GM19239 (cell line): ENCODE measurements at places on chromosomes 2 and 18.

- DNase-seq = no peak
These were observed 27.2 kb downstream of the PXDN start for GRCh38 chr2:1717113-1717512.

GRCh38 chr2:75153221-75153620 is 46.1 kb downstream of the TACR1 start:
- DNase-seq = no peak

DNA sequence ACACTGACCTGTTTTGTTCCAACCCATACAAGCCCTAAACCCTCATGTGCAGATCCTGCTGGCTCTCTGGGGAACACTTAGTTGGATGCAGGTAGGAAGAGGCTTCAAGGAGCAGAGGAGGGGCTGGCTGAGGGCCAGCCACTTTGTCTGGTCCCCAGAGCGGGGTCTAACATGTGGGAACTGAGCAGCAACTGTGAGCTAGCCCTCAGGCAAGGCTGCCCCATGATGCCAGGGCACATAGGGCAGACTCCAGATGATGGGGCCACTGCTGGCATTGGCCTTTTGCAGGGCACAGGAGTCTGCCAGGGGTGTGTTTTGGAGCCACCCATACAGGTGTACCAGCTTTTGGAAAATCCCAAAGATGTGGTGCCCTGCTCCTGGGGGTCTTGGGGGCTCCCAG is 67.7 kb downstream of the HPCAL1 start:
- no peak for DNase-seq

GRCh38 chr2:95049683-95049955 is 24.1 kb downstream of the MAL start:
- DNase-seq = no peak

DNA sequence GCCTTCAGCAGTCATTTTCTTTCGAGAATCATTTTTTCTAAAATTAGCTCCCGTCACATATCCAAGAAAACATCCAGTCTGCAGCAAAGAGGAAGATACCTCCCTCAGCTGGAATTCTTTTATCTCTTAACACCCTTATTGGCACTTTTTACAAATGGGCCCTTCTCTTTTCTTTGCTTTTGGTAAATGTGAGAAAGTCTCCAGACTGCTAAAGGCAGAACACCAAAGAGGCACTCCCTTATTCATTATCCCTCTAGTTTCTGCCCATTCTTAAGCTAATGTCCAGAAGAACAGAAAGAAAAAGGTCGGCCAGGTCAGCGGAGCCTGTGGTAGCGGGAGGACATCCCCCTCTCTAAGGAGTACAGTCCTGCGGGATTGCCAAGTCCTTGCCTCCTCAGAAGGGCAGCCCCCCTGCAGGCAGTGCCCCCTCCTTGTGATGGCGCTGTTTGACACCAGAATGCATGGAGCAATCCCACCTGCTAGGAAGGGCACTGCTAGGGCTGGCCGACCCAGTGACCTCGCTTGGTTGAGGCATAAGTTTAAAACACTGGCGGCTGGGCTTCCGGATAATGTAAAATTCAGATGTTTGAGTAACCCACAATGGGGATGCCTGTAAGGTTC is 34.0 kb downstream of the ST6GAL2 start:
- DNase-seq = no peak

GRCh38 chr2:237714690-237715458 is 83.7 kb upstream of the RBM44 start:
- no peak for DNase-seq

DNA sequence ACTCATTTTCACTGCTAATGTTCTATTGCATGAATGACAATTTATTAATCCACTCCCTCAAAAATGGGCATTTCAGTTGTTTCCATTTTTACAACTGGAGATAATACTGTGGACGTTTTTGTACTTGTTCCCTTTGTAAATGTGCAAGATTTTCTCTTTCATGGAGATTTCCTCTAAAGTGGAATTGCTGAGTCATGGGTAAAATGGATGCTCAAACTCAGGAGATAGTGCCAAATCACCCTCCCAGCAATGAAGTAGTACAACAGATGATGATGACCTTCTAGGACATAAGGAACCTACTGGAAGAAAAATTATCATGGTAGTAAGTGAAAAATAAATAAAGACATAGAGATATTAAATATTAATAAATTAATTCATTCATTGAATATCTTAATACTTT is 460.8 kb upstream of the CHST9 start:
- DNase-seq = no peak

DNA sequence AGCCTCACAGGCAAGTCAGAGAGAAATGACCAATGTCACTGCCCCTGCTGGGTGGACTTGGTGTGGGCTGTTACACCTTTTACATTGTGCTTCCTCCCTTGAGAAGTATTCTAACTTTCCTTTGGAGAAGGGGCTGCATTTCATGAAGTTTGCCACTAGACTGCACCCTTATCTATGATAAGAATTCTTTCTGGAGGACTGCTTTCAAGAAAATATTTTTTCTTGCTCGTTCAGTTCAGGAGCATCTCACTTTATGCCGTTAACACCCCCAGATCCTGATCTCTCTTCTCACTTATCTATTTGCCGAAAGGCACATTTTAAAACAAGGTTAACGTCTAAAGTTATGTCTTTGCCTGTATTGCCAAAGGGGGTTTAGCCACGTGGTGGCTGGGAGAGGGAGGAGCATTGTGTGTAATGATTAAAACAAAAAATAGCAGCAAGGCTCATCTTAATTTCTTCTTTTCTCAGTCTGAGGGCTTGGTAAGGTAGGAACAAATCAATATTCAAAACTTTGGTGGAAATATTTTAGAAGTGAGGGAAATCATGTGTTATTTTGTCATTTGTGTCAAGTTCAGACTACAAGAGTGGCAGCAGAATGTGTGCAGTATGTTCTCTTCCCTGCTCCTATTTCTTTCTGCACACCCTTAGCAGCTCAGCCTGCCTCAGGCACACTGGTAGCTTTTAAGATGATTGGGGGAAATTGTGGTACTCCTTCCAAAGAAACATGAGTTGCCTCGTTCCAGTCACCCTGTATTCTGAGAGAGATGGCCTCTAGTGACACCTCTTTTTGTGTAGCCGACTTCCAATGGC is 1.6 kb upstream of the IGFBP5 start:
- no peak for DNase-seq

GRCh38 chr2:62038975-62039771 is 133.7 kb downstream of the COMMD1 start:
- peak; percentile 82 for DNase-seq

GRCh38 chr2:17540813-17541530 is 476 bp downstream of the VSNL1 start:
- no peak for DNase-seq

DNA sequence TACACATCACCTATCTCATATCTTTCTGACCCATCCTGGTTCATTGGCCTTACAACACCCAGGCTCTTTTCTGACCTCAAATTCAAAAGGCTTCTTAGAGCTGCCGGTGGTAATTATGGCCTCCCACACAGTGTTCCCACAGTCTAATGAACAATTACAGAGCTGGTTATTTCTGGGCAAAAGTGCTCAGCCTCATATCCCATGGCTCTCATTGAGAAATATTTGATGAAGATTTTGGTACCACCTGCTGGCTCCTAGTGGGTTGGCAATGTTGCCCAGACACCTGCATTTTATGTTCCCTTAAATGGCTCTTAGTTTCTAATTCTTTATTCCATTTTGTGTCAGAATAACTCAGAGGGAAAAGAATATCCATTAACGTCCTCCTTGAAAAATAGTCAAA is 20.1 kb upstream of the SCYGR2 start:
- no peak for DNase-seq

GRCh38 chr2:222318026-222318711 is 19.4 kb upstream of the PAX3 start:
- DNase-seq = peak; percentile 56

- no peak for DNase-seq
These were observed 75.4 kb downstream of the EXOC6B start for GRCh38 chr2:72750466-72750865.

- DNase-seq = no peak
These were observed 437.1 kb downstream of the DCDC2C start for GRCh38 chr2:4140281-4140970.

GRCh38 chr2:173149491-173149890 is 73.8 kb downstream of the MAP3K20 start:
- peak; percentile 40 for DNase-seq

- DNase-seq = no peak
These were observed 10.8 kb downstream of the MLPH start for GRCh38 chr2:237497838-237498186.

GRCh38 chr18:3577281-3577855 is 127.4 kb downstream of the TGIF1 start:
- no peak for DNase-seq
